ENCODE measurements at places on chromosomes 6 and 20.

DNA sequence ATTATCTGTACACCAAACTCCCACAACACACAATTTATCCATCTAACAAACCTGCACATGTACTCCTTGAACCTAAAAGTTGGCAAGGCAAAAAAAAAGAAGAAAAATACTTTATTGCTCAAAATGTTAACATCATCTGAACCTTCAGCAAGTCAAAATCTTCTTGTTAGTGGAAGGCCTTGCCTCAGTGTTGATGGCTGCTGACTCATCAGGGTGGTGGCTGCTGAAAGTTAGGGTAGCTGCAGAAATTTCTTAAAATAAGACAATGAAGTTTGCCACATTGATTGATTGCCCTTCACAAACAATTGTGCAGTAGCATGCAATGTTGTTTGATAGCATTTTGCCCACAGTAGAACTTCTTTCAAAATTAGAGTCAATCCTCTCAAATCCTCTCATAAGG lies 2.7 kb upstream of the WFDC11 start:
- no peak for DNase-seq

DNA sequence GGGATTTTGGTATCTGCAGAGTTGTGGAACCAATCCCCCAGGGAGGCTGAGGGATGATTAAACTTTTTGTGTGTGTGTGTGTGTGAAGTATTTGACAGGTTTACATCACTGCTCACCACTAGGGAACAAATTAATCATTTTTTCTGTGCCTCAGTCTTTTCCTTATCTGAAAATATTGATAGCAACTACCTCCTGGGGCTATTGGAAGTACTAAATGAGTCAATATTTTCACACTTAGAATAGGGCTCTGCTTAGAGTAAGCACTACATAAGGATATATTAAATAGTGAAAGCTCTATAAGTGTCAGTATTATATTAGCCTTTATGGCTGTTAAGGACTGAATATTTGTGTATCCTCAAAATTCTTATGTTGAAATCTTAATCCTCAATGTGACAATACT lies 155.2 kb upstream of the UST start:
- no peak for DNase-seq

DNA sequence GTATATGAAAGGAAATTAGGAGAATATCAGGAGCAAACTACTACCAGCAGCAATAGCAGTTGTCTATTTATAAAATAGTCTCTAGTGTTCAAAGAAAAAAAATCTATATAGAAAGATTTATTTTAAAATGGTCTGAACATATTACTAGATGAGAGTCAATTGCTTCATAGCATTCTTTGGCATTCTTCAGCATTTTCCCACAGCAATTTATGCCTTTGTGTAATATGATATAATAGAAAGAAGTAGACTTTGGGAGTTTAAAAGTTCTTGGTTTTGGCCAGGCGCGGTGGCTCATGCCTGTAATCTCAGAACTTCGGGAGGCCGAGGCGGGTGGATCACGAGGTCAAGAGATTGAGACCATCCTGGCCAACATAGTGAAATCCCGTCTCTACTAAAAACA lies 157.0 kb upstream of the PLN start:
- no peak for DNase-seq

DNA sequence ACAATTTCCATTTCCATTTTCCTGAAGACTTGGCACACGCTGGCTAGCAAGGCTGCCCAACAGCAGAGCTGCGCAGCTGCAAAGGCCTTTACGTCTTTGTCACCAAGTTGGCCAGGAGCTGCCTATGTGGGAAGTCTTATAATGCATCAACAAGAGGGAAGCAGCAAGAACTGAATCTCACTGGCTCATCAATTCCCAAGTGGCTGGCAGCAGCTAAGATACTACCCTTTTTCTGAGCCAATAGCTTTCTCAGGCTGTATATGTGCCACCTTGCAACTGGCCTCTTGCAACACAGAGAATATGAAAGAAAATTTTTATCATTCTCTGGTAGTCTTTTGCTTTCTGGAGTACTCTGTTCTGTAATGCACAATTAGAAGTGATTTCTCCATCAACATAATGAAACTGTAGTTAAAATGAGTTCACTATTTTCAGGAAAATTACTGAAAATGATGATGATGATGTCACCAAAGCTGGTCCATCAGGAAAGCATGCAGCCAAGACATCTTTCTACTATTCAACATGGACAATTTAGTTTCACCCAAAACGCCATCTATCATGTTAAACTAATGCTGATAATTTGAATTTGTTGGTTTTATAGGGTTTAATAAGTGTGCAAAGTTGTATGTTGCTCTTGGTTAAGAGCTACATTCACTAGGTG lies 97.3 kb upstream of the FOXA2 start:
- DNase-seq, result no peak

DNA sequence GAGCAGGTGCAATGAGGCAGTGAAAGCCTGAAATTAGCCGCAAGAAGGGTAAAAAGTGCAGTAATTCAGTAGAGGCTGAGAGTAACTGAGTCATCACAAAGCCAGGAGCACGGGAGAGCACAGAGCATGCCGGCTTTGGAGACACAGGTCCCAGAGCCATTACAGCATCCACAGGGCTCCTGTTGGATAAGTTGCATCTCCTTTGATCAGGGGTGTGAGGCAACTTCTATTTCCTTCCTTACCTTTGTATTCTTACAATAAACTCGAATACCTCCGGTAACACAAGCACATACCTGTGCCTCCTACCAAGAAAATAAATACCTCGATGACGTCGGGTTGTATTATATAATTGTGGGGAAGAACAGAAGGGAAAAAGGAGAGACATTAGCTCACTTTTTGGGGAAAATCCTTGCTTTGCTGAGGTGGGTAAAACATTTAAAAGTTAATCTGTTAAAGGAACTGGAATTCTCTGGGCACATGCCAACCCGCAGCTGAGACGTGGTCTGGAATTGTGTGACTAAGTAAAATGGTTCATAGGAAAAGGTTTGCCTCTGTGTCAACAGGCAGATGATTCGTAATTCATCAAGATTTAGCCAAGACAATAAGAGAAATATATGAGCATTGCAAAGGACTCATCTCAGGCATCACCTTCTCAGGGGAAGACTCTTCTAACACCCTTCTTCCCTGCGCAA lies 360.7 kb upstream of the ZFP64 start:
- DNase-seq, result no peak

GRCh38 chr20:13068336-13068735 lies 59.6 kb downstream of the SPTLC3 start:
- no peak for DNase-seq

DNA sequence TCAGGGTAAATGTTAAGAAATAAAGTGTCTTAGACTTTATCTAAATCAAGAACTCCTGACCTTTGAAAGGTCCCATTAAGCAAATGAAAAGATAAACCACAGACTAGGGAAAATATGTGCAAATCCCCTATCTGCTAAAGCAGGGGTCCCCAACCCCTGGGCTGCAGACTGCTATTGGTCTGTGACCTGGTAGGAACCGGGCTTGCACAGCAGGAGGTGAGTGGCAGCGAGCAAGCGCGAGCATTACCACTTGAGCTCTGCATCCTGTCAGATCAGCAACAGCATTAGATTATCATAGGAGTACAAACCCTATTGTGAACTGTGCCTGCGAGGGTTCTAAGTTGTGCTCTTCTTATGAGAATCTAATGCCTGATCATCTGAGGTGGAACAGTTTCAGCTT lies 42.4 kb downstream of the LCA5 start:
- no peak for DNase-seq

GRCh38 chr6:138036111-138036510 lies 71.1 kb downstream of the PERP start:
- DNase-seq, result no peak

GRCh38 chr20:48760403-48760983 lies 67.3 kb downstream of the PREX1 start:
- DNase-seq, result peak; percentile 49

DNA sequence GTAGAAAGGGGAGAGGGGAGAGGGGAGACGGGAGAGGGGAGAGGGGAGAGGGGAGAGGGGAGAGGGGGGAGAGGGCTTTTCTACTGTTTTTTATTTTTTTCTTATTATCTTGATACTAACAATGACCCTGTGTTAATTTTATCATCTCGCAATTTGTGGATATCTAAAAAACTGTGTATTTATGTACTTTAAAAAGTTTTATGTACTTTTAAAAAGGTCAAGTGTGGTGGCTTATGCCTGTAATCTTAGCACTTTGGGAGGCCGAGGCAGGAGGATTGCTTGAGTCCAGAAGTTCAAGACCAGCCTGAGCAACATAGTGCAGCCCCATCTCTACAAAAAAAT lies 5.5 kb upstream of the PRIM2 start:
- DNase-seq, result no peak

DNA sequence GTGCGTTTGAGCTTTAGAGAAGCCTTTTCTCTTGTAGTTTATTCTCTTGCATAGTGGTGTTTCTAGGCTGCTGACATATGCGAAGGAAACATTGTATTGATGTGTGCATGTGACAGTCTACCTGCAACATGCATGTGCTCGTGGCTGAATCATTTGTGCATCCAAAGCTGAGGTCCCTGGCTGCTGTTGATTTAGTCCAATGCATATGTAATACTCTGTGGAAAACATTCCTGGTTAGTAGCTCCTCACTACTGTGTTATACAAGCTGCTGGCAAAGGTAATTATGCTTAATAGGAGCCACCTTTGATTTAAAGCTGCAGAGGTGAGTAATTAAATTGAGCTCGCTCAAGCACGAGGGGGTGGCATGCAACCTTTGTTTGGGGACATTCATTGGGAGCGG lies 24.5 kb downstream of the TSHZ2 start:
- no peak for DNase-seq

DNA sequence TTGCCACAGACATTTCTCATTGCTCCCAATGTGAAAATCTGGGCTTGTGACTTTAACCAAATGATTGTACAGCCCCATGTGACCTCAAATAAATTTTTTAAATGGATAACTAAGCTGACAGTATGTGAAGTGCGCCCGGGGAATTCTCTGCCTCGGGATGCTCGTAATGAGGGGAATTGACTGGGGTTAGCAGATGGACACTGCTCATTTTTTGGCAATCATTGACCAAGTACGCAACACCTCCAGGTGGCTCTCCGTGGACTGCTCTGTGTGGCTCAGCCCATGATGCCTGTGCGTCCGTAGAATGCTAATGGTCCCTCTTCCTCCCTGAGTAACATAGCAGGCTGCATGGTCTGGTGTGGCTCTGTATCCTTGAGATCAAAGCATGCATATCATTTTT lies 42.4 kb downstream of the FARS2 start:
- DNase-seq, result no peak

- no peak for DNase-seq
Observed at GRCh38 chr6:31299947-31300346, 28.1 kb upstream of the HLA-C start.

GRCh38 chr20:5153612-5154542 lies 27.1 kb downstream of the CDS2 start:
- no peak for DNase-seq

DNA sequence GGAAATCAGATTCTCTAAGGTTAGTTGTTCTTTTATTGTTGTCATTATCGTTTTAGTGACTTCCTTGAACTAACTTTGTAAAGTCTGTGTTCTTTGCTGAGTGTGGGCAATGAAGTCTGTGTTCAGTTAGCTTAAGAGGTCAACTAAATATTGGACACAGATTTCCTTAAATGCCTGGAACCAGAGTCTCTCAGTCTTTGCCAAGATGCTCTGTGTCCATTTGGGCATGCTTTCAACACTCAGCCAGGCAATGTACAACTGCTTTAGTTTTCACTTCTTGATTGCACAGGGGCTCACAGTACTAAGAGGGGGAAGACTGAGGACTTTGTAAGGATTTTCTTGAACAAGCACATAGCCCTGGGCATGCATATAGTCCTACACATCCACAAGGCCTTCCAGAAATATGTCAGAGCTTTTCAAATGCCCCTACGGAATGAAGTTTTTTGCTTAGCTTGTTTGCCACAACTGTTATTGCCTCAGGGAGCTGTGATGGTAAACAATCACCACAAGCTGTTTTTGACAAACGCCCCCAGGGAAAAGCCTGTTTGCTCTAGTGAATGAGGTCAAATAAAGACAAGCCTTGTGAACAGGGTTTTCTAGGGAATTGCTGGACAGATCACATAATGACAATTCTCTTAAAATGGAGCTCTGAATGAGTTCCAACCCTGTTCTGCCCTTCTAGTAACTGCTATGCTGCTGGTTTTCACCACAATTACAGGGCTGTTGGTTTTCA lies 82.5 kb downstream of the B3GAT2 start:
- DNase-seq, result no peak

DNA sequence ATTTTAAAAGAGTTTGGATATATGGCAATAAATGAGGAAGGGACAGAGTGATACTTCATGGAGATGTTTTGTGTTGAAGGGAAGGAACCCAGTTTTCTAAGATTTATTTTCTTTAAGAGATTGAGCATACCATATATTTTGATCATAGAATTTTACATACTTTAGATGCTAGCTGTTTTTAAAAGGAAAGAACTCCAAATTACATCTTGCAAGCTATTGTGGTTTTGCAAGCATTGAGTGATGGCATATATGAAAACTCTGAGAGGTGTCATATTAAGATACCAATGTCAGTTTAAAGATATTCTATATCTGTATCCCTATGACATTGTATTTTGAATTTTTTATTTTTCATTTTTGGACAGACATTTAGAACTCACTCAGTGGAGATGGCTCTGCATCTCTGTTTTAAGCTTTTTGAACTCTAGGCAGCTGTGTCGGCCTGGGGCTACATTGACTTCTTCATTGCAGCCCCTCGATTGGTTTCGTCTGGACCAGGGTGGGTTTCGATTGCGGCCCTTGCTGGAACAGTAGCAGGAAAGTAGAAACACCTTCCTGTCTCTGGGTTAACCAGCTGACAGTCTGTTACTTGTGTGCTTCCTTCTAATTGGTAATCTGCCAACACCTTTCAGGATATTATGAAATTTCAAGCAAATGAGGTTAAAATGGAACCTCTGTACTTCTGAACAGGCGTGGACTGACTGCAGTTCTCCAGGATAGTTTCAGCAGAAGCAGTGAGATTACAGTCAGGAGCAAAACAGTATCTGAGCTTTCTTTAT lies 14.0 kb downstream of the IGF2R start:
- DNase-seq, result no peak

GRCh38 chr20:6095409-6095808 lies 27.4 kb downstream of the FERMT1 start:
- DNase-seq, result no peak
